GM23338 (cell line): ENCODE measurements at places on chromosomes 3 and 15. TPM values are rescaled to one million over a fixed set of nuclear protein-coding genes. Genes with fewer than 3 reads are reported as not detected.

GRCh38 chr3:30826531-30826942, 67.9 kb downstream of the GADL1 start:
- no peak for DNase-seq

- no peak for DNase-seq
Measured at GRCh38 chr15:66840615-66841390, 138.8 kb downstream of the SMAD6 start.

DNA sequence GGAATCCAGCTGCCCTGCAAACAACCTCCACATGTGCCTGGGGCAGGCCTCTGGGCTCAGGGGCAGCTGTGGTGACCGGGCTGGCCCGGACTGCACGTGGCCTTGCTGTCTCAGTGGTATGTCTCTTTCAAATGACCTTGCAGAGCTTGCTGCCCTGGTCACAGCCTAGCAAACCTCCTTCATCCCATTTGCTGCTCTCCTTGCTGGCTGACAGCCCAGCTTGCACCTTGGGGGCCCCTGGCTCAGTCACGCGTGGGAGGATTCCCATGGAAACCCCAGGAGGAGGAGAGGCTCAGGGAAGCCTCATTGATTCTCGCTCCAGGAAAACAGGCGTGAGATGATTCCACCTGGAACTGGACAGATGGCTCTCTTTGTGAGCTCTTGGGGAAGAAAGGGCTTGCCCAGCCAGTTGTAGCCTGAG, 5.6 kb downstream of the SPSB4 start:
- DNase-seq: no peak

DNA sequence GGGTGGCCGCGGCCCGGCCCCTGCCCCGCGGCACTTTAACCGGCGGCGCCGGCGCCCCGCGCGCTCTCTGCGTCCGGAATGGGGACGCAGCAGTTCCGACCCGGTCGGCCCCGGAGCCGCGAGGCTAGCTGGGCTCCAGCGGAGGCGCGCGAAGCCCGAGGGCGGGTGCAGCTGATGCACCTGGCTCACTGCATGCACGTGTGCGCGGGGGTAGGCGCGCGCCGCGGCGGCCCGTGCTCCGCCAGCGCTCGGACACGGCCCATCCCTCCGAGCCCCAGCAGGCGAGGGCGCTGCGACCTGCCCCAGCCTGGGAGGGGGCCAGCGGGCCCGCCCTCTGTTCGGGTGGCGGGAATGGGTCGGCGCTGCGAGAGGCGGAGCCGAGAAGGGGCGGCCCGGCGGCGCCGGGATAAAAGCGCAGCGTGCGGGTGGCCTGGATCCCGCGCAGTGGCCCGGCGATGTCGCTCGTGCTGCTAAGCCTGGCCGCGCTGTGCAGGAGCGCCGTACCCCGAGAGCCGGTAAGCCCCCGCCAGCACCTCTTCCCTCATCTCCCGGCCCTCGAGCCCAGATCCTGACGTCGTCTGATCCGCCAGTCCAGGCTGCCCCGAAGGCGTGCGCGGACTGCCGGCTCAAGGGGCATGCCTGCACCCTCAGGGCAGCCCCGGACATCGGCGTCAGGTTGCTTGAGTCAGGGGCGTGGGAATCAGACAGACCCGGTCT, at the start of the genes CHDH and IL17RB:
TSS of gene CHDH (minus strand) at position 286 of the 717 bp plus-strand sequence. CDS start 22,411 bp downstream, outside the sequence.
TSS of gene IL17RB (plus strand) at position 435 of the 717 bp plus-strand sequence. CDS start at position 456, 21 bp downstream.
- peak; percentile 78 for DNase-seq

- DNase-seq: no peak
Measured at GRCh38 chr3:13536432-13536831, 12.5 kb upstream of the FBLN2 start.

DNA sequence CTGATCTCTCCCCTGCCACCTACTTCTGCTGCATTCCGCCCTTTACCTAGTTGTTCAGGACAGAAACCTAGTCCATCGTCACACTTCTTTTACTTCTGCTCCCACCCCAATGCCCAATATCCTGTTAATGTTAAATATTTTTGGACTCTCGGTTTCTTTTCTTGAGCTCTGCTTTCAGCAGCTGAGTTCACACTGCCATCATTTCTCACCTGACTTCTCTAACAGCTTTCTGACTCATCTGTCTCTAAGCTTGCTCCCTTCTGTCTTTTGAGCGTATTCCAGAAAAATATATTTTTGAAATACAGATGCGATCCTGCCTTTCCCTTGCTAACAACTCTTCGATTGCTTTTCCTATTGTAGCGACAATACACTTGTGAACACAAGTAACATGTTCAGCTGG, 183.4 kb downstream of the KLHL25 start:
- DNase-seq: no peak

DNA sequence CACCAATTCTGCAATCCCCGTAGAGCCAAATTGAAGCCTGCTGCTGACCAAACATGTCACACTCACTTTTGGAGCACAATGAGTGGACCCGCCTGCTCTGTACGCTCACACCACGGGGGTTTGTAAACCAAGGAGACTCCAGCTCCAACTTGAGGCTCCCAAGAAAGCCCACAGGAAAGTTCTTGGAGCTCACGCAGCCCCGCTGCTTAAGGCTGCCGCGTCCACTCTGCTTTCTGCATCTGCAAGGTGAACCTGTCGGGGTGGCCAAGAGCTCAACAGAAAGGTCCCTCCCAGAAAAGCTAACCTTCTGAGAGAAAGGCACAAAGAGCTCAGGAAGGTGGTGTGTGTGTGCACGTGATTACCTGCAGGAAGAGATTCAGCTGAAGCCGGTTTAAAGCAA, 94.9 kb downstream of the PCSK6 start:
- no peak for DNase-seq

DNA sequence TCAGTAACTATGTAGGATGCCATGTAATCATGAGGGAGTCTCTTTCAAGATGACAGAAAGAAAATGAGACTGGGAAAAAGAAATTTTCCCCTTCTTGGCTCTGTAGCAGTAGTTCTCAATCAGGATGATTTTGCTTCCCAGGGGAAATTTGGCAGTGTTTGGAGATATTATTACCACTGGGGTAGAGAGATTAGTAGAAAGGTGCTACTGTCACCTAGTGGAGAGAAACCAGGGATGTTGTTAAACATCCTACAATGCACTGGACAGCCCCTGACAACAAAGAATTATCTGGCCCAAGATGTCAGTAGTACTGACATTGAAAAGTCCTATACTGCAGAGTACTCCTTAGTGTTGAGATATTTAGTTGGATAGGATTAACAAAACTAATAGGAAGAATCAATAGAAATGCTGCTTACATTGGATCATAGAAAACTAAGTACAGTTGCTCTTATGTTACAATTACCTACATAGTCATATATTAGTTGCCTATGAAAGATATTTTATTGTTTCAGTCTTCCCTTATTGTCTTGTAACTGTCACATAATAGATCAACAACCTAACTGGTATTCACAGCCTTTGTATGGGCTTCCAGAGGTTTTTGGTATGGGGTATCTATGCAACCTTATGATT, 433.3 kb downstream of the RAP2B start:
- peak; percentile 66 for DNase-seq

GRCh38 chr3:101513419-101513986, 491 bp upstream of the SENP7 start:
- no peak for DNase-seq

- no peak for DNase-seq
Measured at GRCh38 chr3:46953234-46954010, 23.1 kb downstream of the CCDC12 start.

- DNase-seq: no peak
Measured at GRCh38 chr3:102105193-102105592, 255.9 kb downstream of the NFKBIZ start.

GRCh38 chr3:3589715-3590130, 209.5 kb upstream of the LRRN1 start:
- no peak for DNase-seq

GRCh38 chr3:190326930-190327329, 4.7 kb upstream of the CLDN1 start:
- DNase-seq: no peak

DNA sequence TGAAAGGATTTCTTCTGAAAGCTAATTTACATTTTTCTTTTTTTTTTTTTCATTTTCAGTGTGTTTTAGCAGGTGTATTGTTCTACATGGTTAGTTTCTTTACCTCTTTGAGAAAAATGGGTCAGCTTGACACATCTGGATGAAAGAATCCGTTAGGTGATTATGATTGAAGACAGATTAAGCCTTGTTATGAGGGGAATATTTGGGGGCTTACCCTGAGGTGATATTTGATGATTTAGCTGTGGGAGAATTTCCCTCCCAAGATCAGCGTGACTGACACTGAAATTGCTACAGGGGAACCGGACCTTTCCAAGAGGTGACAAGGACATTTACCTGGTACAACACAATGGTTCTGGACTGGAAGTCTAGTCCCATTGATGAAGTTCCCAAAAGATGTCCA, 147.5 kb downstream of the NFKBIZ start:
- no peak for DNase-seq

GRCh38 chr3:185717627-185718402, 107.0 kb downstream of the IGF2BP2 start:
- DNase-seq: no peak

GRCh38 chr15:89521605-89522004, 25.2 kb upstream of the RHCG start:
- no peak for DNase-seq

- no peak for DNase-seq
Measured at GRCh38 chr15:39625856-39626255, 45.0 kb downstream of the THBS1 start.

DNA sequence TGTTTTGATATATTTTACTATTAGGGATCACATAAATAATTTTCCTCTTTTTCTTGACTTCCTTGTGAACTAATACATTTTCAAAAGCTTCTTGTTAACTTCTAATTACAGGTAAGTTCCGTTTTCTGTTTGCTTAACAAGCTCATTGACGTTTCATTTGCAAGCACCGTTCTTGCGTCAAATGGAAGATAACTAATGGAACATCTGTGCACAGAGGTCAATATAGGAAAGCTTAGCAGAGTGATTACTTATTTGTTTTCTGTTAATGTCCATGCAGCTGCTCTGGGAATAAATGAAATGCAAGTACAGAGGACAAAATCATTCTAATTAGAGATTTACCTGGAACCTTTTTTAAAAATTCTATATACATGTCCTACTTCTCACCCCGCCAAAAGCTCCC, 115.5 kb upstream of the C2CD4B start:
- no peak for DNase-seq

DNA sequence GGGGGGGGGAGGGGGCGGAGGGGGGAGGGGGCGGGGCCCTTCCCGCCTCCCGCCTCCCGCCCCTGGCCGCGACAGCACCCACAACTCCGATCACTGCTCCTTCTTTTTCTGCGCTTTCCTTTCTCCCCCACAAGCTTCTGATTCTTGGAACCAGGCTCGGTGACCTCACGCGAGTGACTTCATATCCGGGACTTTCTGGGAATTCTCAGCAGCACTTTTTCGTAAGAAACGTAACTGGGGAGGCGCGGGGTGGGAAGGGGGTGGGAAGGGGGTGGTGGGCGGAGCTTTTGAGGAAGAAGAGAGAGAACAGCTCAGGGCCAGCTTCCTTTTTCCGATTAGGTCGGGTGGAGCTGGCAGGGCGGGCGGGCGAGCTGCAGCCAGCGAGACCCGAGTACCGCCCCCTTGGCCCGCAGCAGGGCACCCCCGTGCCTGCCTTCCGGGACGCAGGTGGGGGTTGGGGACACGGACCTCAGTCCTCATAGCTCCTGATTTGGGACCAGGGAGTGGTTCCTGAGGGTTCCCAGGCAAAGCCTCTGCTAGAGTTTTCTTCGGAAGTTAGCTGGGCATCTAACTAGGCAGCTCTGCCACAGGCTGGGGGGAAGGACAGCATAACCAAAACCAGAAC, 14.6 kb downstream of the XIRP1 start:
- DNase-seq: peak; percentile 91

- no peak for DNase-seq
Measured at GRCh38 chr15:101456057-101456739, 33.3 kb downstream of the PCSK6 start.

GRCh38 chr3:160684368-160684740, 7.4 kb downstream of the ARL14 start:
- DNase-seq: no peak

- peak; percentile 98 for DNase-seq
Measured at GRCh38 chr3:139677388-139678155, at the start of gene NMNAT3. NMNAT3 (minus strand) TSS chr3:139677972; CDS start chr3:139627724, 50,248 bp downstream.

DNA sequence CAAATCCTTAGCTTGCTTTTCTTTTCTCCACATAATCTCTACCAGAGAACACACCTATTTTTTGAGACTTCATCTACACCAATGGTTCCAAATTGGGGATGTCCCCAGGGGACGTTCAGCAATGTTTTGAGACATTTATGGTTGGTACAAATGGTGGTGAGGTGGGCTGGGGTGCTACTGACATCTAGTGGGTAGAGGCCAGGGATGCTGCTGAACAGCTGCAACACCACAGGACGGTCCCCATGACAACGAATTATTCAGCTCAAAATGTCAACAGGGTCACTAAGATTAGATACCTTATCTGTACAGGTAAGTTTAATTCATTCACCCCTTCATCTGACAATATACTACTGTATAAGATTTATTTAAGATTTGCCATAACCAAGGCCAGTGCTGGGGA, 14.4 kb downstream of the GK5 start:
- DNase-seq: peak; percentile 77

- DNase-seq: no peak
Measured at GRCh38 chr3:43079536-43080332, 26.1 kb downstream of the POMGNT2 start.

DNA sequence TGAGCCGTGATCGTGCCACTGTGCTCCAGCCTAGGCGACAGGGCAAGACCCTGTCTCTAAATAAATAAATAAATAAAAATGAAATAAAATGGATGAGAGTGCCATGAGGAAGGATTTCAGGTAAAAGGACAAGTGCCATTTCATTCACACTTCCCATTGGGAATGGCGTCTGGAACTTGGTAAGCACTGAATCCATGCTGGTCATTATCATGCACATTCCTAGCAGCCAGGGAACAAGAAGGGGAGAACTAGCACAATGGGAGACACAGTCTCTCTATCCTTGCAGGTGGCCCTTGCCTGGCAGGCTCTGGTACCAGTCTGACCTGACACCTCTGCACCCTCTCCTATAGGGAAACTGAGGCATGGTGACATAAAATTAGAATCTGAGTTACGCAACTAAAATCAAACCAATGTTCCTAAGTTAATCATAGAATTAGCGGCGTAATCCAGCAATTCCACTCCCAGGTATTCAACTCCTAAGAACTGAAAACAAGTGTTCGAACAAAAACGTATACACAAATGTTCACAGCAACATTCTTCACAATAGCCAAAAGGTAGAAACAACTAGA, 70.8 kb upstream of the MFGE8 start:
- peak; percentile 65 for DNase-seq

- DNase-seq: no peak
Measured at GRCh38 chr15:57220205-57220604, 156.1 kb upstream of the CGNL1 start.

CYP8B1 gene
- not detected in 2 replicates for total RNA-seq

C2CD4A gene
- total RNA-seq: 0.07 and 0.19 TPM in 2 replicates

NOP10 gene
- 417 and 566 TPM in 2 replicates for total RNA-seq

FBXL22 gene
- total RNA-seq: 0.19 TPM in 1 of 2 replicates, not detected in the other

NANOGP8 gene
- 49.6 and 53.4 TPM in 2 replicates for total RNA-seq

UROC1 gene
- total RNA-seq: not detected in 2 replicates
